Hematopoietic multipotent progenitor cell treated with erythropoietin and hydrocortisone succinate and interleukin-3 and kit ligand, for 8 days (in vitro differentiated cells): ENCODE measurements at places on chromosomes 16 and 17.

DNA sequence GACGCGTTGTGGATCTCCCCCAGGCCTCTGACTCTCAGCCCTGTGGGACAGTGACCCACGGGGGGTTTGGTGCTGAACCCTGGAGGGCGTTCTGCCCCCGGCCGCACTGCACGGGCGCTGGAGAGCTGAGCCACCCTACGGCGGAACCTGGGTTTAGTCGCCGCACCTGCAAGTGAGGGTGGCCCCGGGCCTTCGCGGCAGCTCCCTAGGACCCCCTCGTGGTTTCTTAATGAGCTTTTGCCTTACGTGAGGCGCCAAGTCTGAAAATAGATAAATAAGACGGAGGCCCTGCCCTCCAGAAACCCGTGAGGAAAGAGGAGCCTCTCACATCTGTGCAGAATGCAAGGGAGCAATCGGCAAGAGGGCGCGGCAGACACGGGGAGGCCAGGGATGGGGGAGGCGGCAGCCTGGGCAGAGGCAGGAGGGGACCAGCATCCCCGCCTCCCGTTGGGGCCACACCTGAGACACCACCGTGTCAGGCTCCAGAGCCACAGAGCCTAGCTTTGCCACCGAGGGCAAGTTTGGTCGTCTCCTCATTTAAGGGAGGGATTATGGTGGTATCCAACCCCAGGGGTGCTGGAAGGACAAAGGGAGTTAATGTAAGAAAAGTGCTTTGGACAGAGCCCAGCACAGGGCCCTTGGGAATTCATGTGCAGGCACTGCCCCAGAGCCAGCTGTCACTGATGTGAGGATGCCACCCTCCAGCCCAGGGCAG is 153.2 kb upstream of the CHMP6 start:
- DNase-seq, result no peak

GRCh38 chr17:3663102-3664011 is 5.0 kb downstream of the TAX1BP3 start:
- DNase-seq, result no peak

DNA sequence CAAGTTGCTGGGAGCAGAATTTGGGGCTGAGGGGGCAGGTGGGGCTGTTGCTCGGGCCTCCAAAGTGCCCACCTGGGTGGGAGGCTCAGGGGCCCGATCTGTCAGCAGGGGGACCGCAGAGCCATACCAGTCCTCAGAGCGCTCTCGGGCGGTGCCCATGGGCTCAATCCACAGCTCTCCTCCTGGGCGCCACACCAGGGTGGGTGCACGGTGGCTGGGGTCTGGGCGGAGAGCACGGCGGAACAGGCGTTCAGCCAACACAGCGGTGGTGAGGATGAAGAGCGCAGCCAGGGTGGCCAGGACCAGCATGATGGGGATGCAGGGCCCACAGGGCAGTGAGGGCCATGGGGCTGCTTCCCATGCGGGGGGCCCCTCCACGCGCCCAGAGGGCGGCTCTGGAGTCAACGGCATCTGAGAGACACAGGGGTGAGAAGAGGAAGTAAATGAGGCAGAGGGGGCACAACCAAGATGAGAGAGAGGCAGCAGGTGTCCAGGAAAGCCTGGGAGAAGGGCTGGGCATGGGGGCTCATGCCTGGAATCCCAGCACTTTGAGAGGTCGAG is 1.2 kb downstream of the C16orf54 start:
- DNase-seq, result no peak

- no peak for DNase-seq
Observed at GRCh38 chr17:74750327-74751069, 2.1 kb downstream of the NHERF1 start.

- DNase-seq, result no peak
Observed at GRCh38 chr17:79861413-79862216, 22.4 kb upstream of the CBX4 start.

- DNase-seq, result peak; percentile 59
Observed at GRCh38 chr16:70696952-70697593, 11.2 kb upstream of the MTSS2 start.

DNA sequence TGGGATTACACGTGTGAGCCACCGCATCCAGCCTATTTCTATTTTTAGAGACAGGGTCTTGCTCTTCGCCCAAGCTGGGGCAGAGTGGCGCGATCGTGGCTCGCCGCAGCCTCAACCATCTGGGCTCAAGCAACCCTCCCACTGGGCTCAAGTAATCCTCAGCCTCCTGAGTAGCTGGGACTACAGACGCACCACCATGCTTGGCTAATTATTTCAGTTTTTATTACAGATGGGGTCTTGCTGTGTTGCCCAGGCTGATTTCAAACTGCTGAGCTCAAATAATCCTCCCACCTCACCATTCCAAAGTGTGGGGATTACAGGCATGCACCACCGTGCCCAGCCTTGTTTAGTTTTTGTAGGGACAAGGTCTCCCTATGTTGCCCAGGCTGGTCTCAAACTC is 53.8 kb downstream of the CCDC57 start:
- no peak for DNase-seq

- DNase-seq, result no peak
Observed at GRCh38 chr16:22888791-22889190, 74.8 kb downstream of the HS3ST2 start.

- peak; percentile 91 for DNase-seq
Observed at GRCh38 chr17:77963441-77963840, 4.9 kb downstream of the TNRC6C start.

- no peak for DNase-seq
Observed at GRCh38 chr17:51133365-51133764, 12.7 kb upstream of the SPAG9 start.

DNA sequence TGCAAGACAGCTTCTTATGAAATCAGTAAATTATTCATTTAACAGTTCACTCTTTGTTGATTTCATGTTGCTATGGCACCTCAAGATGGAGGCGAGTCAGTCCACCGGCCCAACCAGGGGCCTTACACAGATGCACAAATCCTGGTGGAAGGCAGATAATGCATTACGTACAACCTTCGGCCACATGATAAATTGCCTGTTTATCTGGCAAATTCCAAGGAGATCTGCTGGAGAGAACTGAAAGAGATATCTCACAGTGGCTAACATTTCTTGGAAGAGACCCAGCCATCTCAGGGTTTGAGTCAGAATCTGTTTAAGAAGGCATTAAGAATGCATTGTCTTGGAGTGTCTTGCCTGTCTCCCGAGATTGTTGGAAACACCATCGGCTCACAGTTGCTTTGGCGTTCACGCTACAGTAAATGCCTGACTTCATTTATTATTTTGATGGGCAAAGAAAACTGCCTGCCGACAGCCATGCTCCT is 225.6 kb downstream of the MSI2 start:
- peak; percentile 76 for DNase-seq

DNA sequence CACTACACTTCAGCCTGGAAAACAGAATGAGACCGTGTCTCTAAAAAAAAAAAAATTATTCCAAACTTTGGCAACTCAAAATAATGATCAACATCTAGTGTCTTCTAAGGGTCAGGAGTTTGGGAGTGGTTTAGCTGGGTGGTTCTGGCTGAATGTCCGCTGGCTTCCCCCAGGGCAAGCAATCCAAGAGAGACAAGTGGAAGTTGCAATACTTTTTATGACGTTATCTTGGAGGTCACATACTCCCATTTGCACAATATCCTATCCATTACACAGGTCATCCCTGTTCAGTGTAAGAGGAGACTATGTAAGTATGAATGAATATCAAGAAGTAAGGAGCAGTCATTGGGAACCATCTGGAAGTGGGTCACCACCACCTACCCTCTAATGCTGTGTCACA is 15.2 kb upstream of the CLEC3A start:
- no peak for DNase-seq

DNA sequence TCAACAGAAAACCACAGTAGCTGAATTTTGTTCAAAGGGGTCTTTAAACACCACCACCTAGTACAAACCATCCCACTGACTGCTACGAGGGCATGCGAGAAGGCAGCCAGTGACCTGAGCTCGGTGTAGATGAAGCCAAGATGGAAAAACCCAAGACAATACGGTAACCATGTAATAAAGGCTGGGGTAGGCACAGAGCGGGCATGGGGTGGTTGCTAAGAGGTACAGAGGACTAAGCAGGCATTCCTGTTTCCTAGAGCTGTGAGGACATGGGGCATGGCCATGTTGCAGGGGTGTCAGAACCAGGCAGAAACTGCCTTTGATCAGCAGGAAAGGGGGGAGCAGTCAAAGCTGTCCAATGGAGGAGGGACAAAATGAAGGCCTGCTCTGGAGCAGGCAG is 52.1 kb downstream of the NDEL1 start:
- DNase-seq, result no peak

DNA sequence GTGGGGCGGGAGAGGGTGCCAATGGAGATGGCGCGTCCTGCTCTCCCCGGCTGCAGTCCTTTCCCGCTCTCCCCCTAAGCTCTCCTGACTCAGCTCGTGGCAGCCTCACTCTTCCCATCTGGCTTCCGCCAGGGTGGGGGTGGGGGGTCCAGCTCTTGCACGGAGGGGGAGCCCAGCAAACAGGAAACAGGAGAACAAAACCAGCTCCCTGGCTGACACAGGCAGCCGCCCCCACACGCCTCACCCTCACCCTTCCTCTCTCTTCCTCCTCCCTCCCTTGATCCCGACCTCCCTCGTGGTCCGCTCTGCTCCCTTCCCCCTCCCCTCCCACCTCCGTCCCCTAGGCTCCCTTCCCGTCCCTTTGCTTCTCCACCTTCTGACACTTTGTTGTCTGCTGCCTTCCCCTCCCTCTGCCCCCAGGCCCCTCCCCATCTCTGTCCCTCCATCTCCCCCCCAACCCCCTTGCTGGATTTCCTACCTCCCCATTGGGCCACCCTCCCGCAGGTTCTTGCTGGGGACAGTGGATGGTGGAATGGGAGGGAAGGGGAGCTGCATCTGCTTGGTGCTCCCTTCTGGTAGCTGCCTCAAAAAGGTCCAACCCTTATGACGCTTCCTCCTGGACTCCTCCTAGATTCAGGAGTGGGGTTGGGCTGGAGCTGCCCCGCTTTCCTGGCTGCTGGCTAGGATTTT is 23.7 kb downstream of the ARHGAP23 start:
- no peak for DNase-seq

DNA sequence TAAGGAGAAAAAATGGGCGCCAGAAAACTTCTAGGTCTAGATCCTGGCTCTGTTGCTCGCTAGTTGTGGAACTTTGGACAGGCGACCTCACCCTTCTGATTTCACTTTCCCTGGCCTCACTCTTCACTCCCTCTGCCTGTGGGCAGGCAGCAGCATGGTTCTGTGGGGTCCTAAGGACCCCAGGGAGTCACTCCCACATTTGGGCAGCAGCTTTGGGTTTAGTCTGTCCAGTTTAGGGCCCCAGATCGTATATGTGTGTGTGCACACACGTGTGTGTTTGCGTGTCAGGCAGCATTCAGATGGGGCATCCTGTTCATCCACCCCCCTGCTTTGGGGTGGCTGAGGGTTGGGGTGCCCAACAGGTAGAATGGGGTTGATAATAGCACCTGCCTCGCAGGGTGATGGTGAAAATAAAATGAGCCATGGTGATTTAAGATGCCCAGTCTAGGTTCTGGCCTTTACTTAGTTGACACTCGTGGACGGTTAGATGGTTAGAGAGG is 102.2 kb downstream of the RAB11FIP4 start:
- DNase-seq, result no peak

DNA sequence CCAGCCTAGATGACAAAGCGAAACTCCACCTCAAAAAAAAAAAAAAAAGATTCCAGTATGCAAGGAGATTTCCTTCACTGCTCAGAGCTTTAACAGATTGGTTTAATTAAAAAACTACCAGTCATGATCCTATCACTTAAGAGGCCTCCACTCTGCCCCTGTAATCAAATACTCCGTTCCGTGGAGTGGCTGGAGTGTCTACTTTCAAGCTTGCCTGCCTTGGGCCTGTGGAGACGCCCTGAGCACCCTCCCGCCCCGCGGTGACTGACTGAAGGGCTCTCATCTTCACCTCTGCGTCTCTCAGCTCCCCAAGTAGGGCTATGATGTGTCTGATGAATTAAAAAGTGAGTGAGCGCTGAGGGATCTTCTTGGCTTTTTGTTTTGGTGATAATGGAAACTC is 25.3 kb upstream of the TRPV3 start:
- no peak for DNase-seq

GRCh38 chr16:72715267-72715666 is 332.7 kb downstream of the ZFHX3 start:
- no peak for DNase-seq

DNA sequence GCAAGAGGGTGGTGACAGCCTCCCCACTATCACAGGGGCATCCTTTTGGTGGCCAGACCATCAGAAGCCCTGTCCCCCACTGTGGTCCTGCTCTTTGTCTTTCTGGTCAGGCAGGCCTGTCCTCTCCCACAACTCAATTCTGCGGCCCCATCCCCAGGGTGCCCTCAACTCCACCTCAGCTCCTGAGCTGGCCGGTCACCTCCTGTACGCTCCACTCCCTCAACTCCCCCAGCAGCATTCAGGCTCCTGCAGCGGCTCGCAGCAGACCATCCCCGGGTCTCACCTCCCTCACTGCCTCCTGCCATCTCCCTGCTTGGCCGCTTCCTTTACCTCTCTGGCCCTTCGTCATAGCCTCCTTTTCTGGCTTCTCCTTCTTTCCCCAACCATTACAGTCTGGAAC is 43.4 kb upstream of the MTSS2 start:
- no peak for DNase-seq

DNA sequence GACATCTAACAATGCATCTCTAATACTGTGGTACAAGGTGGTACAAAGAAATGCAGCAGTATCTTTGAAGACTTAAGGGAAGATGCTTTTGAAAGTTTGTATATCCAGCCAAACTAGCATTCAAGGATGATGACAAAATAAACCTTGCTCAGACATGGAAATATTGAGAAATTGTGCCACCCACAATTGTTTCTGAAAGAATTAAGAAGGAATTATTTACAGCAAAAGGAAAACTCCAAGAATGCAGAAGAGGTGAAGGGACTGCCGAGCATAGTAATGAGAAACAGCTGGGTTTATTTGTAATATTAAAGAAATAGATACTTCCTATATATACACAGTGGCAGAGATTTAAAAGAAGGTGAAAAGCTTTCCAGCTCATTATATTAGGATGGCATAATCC is 29.5 kb downstream of the PMFBP1 start:
- DNase-seq, result no peak

- DNase-seq, result no peak
Observed at GRCh38 chr17:20084621-20085282, 75.6 kb downstream of the SPECC1 start.

DNA sequence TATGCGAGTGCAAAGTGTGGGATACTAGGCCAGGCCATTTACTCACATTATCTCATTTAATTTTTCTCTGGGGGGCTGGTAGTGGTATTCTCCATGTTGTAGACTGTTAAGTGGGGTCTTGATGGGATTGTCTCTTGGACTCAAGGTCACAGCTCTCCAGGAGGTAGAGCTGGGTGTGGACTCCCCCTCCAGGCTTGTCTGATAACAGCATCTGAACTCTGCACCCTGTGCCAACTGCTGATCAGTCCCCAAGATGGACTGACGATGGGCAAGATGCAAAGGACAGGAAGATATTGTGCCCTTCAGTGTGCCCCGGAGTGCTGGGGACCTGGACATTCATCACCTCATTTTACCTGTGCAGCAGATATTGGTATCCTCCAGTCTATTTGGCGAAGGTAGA is 147.8 kb downstream of the MSI2 start:
- peak; percentile 61 for DNase-seq

- no peak for DNase-seq
Observed at GRCh38 chr17:7122381-7122780, 7.8 kb upstream of the ASGR2 start.
